NCI-H526 treated with DMSO at 0.1 percent for 48 hours (cell line): ENCODE measurements at places on chromosomes 1 and 21.

GRCh38 chr1:157000686-157001085 is 44.9 kb downstream of the ARHGEF11 start:
- no peak for DNase-seq

DNA sequence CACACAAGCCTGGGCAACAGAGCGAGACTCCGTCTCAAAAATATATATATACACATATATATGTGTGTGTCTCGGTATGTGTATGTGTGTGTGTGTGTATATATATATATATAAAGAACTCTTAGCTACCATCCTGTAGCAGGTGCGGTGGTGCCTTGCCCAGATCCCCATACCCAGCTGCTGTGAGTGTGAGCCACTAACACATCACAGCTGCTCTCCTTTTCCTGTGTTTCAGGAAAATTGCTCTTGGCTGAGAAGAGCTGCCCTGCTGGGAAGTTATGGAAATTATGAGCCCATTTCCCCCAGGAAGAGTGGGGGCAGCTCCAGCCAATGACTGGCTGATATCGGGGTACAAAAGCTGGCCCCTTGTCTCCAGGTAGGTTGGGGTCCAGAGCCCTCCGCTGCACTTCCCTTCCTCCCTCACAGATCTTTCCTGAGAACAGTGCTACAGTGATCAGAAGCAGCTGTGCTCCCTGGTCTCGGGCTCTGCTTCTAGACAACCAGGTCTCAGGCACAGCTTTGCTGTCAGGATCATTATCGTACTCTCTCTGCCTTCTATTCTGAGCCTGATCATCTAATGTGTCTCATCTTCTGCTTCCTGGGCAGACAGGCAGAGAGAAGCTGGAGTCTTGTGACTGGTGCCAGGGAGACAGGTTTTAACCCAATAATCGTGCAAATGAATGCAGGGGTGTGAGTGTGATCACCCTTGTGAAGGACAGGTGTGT is 109.6 kb upstream of the ZNF678 start:
- DNase-seq: no peak

GRCh38 chr1:34127006-34128000 is 37.7 kb downstream of the CSMD2 start:
- DNase-seq: no peak

- DNase-seq: no peak
These were observed 43.0 kb downstream of the GALNT2 start for GRCh38 chr1:230109895-230110667.

- no peak for DNase-seq
These were observed 27.1 kb upstream of the TGFBR3 start for GRCh38 chr1:91913018-91913417.

- no peak for DNase-seq
These were observed 5.0 kb downstream of the TAS1R2 start for GRCh38 chr1:18854331-18855025.

DNA sequence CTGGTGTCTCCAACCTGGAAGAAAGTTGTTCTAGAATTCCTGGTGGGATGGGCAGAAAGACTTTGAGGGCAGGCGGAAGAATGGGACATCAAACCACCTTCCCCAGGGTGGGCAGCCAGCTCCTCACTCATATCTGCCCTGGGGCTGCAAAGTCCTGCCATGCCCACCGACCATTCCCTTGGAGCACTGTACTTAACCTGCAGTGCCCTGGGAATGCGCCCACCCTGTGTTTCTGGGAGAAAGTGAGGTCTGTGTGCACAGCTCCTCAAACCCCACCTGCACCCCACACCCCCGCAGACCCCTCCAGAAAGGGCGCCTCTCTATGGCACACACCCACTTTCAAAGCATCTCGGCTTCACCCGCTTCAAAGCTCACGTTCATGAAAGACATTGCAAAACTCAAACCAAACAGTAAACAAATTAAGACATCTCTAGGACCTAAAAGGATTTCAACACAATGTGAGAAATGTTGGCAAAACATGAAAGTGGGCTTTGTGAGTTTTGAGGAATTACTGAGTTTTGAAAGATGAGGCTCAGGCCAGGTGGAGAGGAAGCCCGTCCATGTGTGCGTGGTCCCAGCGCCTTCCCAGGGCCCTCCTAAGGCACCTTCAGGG is 25.1 kb downstream of the KRTAP10-1 start:
- DNase-seq: no peak

DNA sequence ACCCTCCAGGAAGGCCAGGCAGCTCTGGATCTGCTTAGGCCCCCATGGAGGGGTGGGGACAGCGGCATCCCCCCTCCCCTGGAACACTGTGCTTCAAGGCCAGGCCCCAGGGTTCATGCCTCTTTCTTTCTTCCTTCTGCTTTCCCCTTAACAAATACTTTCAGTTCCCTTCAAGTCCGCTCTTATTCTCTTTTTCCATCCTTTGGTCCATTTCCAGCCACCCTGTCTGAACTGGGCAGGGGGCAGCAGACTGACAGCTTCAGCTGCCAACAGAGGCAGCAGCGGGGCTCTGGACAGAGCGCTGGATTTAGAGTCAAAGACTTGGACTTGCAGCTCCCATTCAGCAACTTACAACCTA is 1.1 kb upstream of the CD244 start:
- no peak for DNase-seq

DNA sequence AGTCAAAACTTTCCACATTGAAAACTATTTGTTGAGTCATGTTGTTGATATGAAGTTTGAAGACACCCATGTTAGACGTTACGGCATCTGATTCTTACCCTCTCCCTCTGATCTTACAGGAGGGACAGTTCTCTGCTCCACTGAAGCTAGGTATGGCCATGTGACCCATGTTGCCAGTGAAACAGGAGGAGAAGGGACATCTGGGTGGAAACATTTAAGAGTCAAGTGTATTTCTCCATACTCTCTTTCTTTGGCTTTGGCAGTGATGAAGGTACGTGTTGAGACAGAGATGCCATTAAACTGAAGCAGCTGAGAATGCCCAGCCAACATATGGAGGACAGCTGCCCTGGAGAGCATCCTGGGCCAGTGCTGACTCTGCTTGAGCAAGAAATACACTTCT is 198.4 kb upstream of the PTGFR start:
- DNase-seq: no peak

GRCh38 chr1:169478094-169478672 is 7.6 kb downstream of the SLC19A2 start:
- no peak for DNase-seq

- no peak for DNase-seq
These were observed 906.3 kb upstream of the ADGRL4 start for GRCh38 chr1:79912813-79913212.

DNA sequence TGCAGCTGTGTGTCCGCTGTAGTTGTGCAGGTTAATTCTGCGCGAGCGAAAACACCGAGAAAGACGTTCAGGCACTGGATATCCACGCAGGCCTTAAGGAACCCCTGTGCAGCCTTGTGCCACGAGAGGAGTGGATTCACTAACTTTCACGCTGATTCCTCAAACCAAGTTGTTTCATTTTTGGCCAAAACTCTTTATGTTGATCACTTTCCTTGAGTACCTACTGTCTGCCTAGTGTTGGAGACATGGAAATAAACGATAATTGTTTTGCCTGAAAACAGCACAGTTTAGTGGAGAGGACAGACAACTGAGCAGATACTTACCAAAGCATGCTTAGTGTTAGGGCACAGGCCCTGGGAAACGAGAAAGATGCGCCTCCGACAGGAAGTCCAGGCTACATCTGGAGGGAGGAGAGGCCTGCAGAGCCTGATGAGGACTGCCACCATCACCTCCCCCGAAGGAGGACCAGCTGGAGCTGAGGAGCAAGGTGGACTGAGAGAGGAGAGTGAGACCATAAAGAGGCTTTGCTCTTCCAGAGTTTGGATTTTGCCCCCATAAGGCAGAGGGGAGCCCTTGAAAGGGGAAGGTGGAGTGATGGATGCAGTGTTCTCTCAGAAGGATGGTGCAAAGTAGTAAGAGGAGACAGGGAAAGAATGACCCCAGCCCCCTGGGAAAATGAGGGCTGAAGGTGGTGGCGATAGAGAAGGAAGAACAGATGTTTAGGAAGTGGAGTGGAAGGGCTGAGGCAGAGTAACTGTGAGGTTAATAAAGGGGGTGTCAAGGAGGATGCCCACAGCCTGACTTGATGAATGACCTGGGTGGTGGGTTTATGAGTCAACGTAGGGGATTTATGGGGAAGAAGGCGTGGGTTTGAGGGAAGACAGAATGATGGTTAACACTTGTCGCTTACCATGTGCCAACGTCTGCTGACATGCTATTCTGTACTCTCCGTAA is 956 bp upstream of the SCAF4 start:
- DNase-seq: no peak

- DNase-seq: peak; percentile 34
These were observed 712 bp upstream of the LAMB3 start for GRCh38 chr1:209652873-209653401.

- peak; percentile 71 for DNase-seq
These were observed 738.0 kb downstream of the PTPRU start for GRCh38 chr1:29974316-29974724.

DNA sequence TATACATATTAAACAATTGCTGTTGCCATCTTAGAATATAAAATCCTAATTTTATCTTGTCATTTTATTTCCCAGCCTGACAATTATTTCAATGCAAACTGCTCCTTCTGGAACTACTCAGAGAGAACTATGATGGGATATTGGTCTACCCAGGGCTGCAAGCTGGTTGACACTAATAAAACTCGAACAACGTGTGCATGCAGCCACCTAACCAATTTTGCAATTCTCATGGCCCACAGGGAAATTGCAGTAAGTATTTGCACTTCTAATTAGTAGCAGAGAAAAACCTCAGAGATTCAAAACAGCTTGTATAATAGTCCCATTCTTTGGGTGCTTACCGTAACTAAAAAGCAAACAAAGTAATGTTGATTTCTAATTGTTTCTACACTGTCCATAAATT is 167.2 kb downstream of the ADGRL2 start:
- peak; percentile 75 for DNase-seq

- DNase-seq: no peak
These were observed 2.7 kb upstream of the ARTN start for GRCh38 chr1:43930949-43931275.

- no peak for DNase-seq
These were observed 14.4 kb downstream of the FRRS1 start for GRCh38 chr1:99751877-99752504.

- no peak for DNase-seq
These were observed 13.5 kb downstream of the KCNK1 start for GRCh38 chr1:233627376-233627775.

DNA sequence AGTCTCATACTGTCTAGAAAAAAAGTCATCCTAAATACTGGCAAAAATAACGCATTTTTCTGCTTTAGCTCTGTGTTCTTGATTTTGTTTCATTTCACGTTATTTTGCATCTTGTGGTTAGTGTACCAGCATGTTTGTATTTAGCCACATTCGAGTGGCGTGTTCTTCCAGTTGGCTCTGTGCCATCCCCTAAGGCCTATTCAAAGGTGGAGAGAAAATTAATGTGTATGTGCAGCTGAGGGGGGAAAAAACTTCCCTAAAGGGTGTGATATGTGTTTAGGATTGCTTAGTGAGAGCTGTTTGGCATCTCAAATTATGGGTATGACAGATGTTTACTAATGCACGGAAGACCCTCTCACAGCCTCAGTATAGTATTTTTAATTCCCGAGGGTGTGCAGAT is 12.1 kb downstream of the DNAJC16 start:
- DNase-seq: no peak

DNA sequence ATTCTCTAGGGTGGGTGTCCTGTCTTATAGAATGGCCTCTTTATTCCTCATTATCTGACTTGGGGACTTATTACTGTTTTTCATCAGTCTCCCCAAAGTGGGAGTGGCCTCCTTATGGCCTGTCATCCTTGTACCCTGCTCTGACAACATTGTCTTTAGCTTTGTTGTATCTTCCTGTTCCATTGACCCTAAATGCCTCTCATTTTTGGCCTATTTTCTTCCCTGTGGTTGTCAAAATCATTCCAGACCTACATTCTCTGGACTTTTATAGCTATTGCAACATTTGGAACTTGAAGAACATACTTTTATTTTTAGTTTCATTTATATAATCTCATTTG is 9.7 kb downstream of the SFT2D2 start:
- DNase-seq: no peak

DNA sequence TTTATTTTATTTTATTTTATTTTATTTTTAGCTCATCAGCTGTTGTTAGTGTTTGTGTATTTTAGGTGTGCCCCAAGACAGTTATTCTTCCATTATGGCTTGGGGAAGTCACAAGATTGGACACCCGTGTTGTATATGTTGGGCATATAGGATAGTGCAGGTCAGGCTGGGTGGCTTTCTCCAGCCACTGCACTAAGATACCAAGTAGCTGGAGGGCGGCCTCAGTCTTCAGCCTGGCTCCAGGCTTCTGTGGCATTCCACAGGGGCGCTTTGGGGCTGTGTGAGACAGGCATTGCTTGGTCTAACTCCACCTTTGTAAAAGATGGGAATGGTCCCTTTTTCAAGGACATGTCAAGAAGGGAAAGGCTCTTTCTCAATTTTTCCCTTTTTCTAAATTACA is 16.5 kb downstream of the RRP1B start:
- DNase-seq: no peak
